Activated CD8-positive, alpha-beta T cell treated with anti-CD3 and anti-CD28 coated beads for 36 hours (primary cell): ENCODE measurements at places on chromosomes 3 and 15. TPM values are rescaled to one million over a fixed set of nuclear protein-coding genes. Genes with fewer than 3 reads are reported as not detected.

HYAL1 gene
- not detected for total RNA-seq

B3GALNT1 gene
- 3.2 TPM for total RNA-seq

GAP43 gene
- total RNA-seq, result not detected

SCAMP5 gene
- total RNA-seq, result 0.65 TPM

PRSS50 gene
- not detected for total RNA-seq

NAALADL2 gene
- total RNA-seq, result 0.60 TPM

SUSD5 gene
- total RNA-seq, result not detected

DNA sequence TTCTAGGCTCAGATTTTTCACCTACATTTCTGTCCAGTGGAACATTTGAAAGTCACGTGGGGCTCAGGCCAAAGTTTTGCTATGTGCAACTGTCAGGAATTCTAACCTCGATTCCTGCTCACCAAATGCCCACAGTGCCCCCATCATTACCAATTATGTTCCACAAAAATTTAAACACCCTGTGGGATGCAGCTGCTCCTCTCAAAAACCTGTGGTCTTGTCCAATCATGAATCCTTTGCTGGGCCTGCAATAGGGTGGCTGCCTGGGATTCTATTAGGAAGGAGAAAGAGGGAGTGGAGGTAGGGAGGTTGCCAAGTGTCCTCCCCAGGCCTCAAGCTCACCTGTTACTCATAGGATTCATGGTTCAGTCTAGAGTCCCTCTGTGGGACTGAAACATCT lies 68.1 kb downstream of the RHCG start:
- no peak for DNase-seq
- H3K4me1 ChIP-seq, result peaks cover 8% of the 10 kb centered on the region
- peaks cover 36% of the 10 kb centered on the region for H3K27me3 ChIP-seq
- no peaks in the 10 kb centered on the region for H3K36me3 ChIP-seq
- H3K4me3 ChIP-seq, result no peak overlapping the region

- no peak overlapping the region for H3K27ac ChIP-seq
- no peaks in the 10 kb centered on the region for H3K27me3 ChIP-seq
- DNase-seq, result no peak
- no peak overlapping the region for H3K4me3 ChIP-seq
- no peaks in the 10 kb centered on the region for H3K4me1 ChIP-seq
- no peaks in the 10 kb centered on the region for H3K36me3 ChIP-seq
Measured at GRCh38 chr3:151604891-151605290, 128.8 kb upstream of the AADACL2 start.

GRCh38 chr3:192957441-192958021 lies 39.9 kb upstream of the MB21D2 start:
- H3K27me3 ChIP-seq, result peaks cover 6% of the 10 kb centered on the region
- no peak overlapping the region for H3K27ac ChIP-seq
- peaks cover 5% of the 10 kb centered on the region for H3K4me1 ChIP-seq
- no peaks in the 10 kb centered on the region for H3K36me3 ChIP-seq
- DNase-seq, result no peak

- H3K4me1 ChIP-seq, result peaks cover 18% of the 10 kb centered on the region
- DNase-seq, result peak; percentile 19
- no peaks in the 10 kb centered on the region for H3K27me3 ChIP-seq
- H3K36me3 ChIP-seq, result no peaks in the 10 kb centered on the region
- no peak overlapping the region for H3K4me3 ChIP-seq
- H3K27ac ChIP-seq, result peak overlapping the region; percentile 47
Measured at GRCh38 chr3:27805282-27805681, 83.2 kb upstream of the EOMES start.

DNA sequence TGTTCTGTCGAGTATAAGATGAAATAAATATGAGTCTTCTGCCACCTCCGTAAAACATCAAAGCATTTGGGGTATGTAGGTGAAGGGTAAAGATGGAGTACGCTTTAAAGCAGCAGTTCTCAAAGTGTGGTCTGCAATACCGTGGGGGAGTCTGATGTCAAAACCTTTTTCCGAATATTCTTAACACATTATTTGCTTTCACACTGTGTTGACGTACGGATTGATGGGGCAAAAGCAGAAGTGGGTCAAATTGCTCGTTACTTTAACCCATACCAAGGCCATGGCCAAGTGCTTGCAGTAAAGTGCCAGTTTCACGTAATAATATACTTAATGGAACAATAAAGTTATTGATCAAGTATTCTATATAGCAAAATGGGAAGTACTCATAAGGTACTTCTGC lies 36.3 kb downstream of the PAK2 start:
- H3K4me1 ChIP-seq, result peaks cover 70% of the 10 kb centered on the region
- no peak overlapping the region for H3K4me3 ChIP-seq
- no peak for DNase-seq
- H3K27ac ChIP-seq, result no peak overlapping the region
- no peaks in the 10 kb centered on the region for H3K27me3 ChIP-seq
- peaks cover 43% of the 10 kb centered on the region for H3K36me3 ChIP-seq

GRCh38 chr3:59775761-59776325 lies 726.0 kb upstream of the CFAP20DC start:
- peaks cover 22% of the 10 kb centered on the region for H3K27me3 ChIP-seq
- no peak for DNase-seq
- peaks cover 47% of the 10 kb centered on the region for H3K4me1 ChIP-seq
- no peak overlapping the region for H3K27ac ChIP-seq

- H3K27ac ChIP-seq, result no peak overlapping the region
- no peaks in the 10 kb centered on the region for H3K27me3 ChIP-seq
- H3K36me3 ChIP-seq, result peaks cover 3% of the 10 kb centered on the region
- DNase-seq, result no peak
Measured at GRCh38 chr3:195876297-195877064, 31.9 kb downstream of the TNK2 start.

DNA sequence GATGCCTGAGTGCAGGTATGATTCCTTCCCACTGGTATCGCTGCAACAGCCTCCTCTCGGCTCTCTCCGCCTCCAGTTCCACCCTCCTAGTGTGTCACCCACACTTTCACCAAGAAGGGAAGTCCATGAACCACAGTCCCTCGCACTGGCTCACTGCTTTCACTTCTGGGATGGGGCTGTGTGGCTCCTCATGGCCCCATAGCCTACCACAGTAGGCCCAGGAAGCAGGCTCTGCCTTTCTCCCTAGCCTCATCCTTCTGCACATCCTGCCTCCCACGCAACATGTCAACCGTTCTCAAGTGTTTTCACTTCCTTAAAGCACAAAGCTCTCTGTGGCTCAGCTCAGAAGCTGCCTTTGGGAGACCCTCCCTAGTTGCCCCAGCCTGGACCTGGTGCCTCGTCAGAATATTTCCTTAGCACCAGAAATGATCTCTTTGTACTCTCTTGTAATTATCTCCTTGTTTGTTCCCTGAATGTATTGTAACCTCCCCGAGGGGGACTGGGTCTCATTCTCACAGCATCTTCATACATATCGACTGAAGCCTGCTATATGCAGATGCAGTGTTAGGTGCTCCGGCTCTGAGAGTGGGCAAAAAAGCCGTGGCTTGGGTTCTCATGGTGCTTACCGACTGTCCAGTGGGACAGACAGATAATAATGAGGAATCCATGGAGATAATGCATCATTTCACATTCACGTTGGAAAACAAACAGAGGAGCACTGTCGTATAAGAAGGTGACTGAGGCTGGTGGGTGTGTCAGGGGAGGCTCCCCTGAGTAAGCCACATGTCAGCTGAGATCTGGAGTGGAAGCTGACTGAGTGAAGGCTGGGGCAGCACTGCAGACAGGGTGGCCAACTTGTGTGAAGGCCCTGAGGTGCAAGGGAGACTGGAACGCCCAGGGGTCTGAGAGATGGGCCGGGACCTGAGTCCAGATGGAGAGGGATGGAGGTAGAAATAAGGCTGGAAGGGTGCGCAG lies 107.1 kb downstream of the DGKG start:
- peak; percentile 73 for DNase-seq
- H3K27me3 ChIP-seq, result peaks cover 5% of the 10 kb centered on the region
- peaks cover 26% of the 10 kb centered on the region for H3K4me1 ChIP-seq
- H3K27ac ChIP-seq, result peak overlapping the region; percentile 55
- no peaks in the 10 kb centered on the region for H3K36me3 ChIP-seq

GRCh38 chr15:70778258-70779076 lies 15.1 kb upstream of the UACA start:
- H3K36me3 ChIP-seq, result no peaks in the 10 kb centered on the region
- no peak for DNase-seq
- H3K4me1 ChIP-seq, result peaks cover 2% of the 10 kb centered on the region
- no peak overlapping the region for H3K27ac ChIP-seq
- peaks cover 6% of the 10 kb centered on the region for H3K27me3 ChIP-seq

- H3K36me3 ChIP-seq, result no peaks in the 10 kb centered on the region
- H3K27ac ChIP-seq, result no peak overlapping the region
- H3K4me3 ChIP-seq, result no peak overlapping the region
- H3K4me1 ChIP-seq, result no peaks in the 10 kb centered on the region
Measured at GRCh38 chr3:100521439-100521845, 29.0 kb downstream of the TMEM45A start.

- peaks cover 15% of the 10 kb centered on the region for H3K4me1 ChIP-seq
- no peak overlapping the region for H3K27ac ChIP-seq
- H3K27me3 ChIP-seq, result peaks cover 13% of the 10 kb centered on the region
- H3K36me3 ChIP-seq, result no peaks in the 10 kb centered on the region
Measured at GRCh38 chr3:44516230-44516629, 38.8 kb upstream of the ZNF445 start.

DNA sequence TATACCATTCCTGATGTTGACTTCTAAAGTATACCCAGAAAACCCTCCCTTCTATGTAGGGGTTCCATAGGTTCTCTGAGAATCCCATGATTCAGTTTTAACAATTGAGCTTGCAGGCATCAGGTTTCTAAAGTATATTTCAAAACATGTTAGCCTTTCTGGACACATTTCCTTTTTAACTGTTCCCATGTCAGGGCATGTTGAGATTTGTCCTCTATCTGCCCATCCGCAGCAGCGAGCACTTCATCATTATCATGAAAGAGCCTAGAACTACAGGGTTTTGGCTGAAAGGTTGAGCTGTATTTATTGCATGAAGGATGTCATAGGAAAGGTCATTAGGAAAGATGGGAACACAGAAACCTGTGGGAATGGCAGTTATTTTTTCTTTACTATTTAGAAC lies 201.1 kb upstream of the BHLHE40 start:
- H3K27ac ChIP-seq, result peak overlapping the region; percentile 22
- peaks cover 44% of the 10 kb centered on the region for H3K4me1 ChIP-seq
- H3K36me3 ChIP-seq, result peaks cover 52% of the 10 kb centered on the region
- H3K4me3 ChIP-seq, result no peak overlapping the region
- no peaks in the 10 kb centered on the region for H3K27me3 ChIP-seq
- no peak for DNase-seq

- H3K27ac ChIP-seq, result no peak overlapping the region
- H3K4me3 ChIP-seq, result no peak overlapping the region
- H3K27me3 ChIP-seq, result peaks cover 29% of the 10 kb centered on the region
Measured at GRCh38 chr15:34810443-34811129, 15.2 kb upstream of the ACTC1 start.

DNA sequence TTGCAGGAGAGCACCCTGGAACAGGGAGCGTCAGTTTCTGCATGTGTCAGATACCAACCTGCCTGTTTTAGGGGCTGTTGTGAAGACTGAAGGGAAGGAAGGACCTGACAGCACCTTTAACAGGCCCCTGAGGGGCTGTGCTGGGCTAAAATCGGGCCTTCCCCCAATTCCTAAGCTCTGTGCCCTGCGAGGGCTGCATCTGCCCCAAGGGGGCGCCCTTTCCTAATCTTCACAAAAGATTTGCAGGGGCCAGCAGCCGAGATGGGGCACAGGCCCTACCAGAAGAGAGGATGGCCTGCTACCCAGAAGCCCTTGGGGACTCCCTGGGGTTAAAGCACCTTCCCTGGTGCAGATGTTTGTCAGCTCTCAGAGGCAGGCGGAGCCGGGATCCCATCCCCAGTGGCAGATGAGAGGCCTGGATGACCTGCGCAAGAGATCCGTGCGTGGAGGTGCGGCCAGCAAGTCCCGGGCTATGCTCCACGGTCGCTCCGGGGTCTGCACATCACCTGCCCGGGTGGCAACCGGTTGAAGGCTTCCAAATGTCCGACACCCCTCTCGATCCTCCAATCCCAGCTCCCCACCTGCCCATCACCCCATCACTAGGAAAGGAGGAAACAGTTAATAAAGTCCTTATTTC lies 53.6 kb downstream of the RHCG start:
- DNase-seq, result peak; percentile 81
- H3K36me3 ChIP-seq, result no peaks in the 10 kb centered on the region
- no peaks in the 10 kb centered on the region for H3K4me1 ChIP-seq
- H3K27me3 ChIP-seq, result peaks cover 33% of the 10 kb centered on the region
- H3K27ac ChIP-seq, result no peak overlapping the region
- no peak overlapping the region for H3K4me3 ChIP-seq

DNA sequence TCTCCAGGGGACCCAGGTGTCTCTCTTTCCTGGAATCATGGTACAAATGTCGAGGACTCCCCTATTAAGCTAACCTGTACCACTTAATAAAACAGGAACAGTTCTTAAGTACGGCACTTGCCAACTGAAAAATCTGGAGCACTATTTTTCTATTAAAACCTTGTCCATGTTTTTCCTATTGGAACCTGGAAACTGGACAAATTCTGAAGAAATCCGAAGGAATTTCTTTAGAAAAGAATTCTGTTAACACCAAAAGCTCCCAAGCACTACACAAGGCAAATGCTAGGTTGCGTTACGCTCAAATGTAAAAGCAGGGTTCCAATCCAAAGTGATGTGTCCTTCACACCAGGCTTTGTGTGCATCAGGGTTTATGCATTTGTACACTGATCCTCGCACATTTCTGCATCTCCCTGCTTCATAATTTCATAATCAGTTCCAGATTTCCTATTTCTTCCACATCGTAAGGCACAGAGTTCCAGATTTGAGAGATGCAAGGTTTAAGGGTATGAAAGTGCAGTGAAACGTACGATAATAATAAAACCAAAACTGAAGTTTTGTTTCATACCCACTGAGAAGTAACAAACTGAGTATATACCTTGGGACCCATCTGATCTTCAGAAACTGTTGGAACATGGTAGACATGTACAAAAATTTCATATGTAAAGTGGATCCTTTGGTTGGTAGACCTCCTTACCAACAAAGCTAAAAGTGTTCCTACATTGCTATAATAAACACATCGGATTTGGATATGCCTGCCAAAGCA lies 132.1 kb upstream of the WNT5A start:
- H3K36me3 ChIP-seq, result no peaks in the 10 kb centered on the region
- H3K27me3 ChIP-seq, result no peaks in the 10 kb centered on the region
- no peak overlapping the region for H3K27ac ChIP-seq

DNA sequence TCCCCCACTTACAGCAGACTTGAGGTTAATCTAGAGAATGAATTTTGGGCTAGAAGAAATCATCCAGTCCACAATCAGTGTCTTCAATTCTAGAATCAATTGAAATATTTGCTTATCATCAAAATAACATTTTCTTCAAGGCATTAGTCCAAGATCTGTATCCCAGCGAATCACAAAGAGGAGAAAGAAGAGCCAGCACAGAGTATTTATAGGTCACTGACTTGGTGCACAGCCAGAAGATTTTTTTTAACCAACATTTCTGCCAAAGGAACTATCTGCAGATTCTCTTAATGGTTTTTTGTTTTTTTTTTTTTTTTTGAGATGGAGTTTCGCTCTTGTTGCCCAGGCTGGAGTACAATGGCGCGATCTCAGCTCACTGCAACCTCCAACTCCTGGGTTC lies 178.2 kb downstream of the TNIK start:
- H3K27ac ChIP-seq, result no peak overlapping the region
- peaks cover 5% of the 10 kb centered on the region for H3K36me3 ChIP-seq
- H3K4me3 ChIP-seq, result no peak overlapping the region
- H3K27me3 ChIP-seq, result no peaks in the 10 kb centered on the region
- no peak for DNase-seq
- peaks cover 79% of the 10 kb centered on the region for H3K4me1 ChIP-seq

GRCh38 chr3:23966328-23966727 lies 21.2 kb downstream of the NR1D2 start:
- no peak for DNase-seq
- no peaks in the 10 kb centered on the region for H3K27me3 ChIP-seq
- H3K36me3 ChIP-seq, result peaks cover 13% of the 10 kb centered on the region
- no peak overlapping the region for H3K27ac ChIP-seq
- peaks cover 6% of the 10 kb centered on the region for H3K4me1 ChIP-seq
- H3K4me3 ChIP-seq, result no peak overlapping the region

- peaks cover 2% of the 10 kb centered on the region for H3K36me3 ChIP-seq
- no peak overlapping the region for H3K4me3 ChIP-seq
- H3K4me1 ChIP-seq, result peaks cover 6% of the 10 kb centered on the region
- H3K27ac ChIP-seq, result no peak overlapping the region
- DNase-seq, result no peak
Measured at GRCh38 chr3:132726341-132726823, 4.2 kb upstream of the NPHP3 start.
